Activated CD4-positive, alpha-beta T cell treated with anti-CD3 and anti-CD28 coated beads, Interleukin-2, amount 10 ng/mL, durations not matched to agents 24 days and 14 days (primary cell): ENCODE measurements at places on chromosomes 16 and 17. TPM values are rescaled to one million over a fixed set of nuclear protein-coding genes. Genes with fewer than 3 reads are reported as not detected.

Gene MT3
- total RNA-seq: 5.9 and 9.3 TPM in 2 replicates

Gene ELMO3
- total RNA-seq: 8.2 and 8.7 TPM in 2 replicates

Gene DOC2A
- total RNA-seq: 2.7 and 3.2 TPM in 2 replicates

Gene GLG1
- 64.1 and 64.7 TPM in 2 replicates for total RNA-seq

Gene MRPL45
- 42.9 and 45.5 TPM in 2 replicates for total RNA-seq

Gene KRTAP2-2
- total RNA-seq: not detected in 2 replicates

DNA sequence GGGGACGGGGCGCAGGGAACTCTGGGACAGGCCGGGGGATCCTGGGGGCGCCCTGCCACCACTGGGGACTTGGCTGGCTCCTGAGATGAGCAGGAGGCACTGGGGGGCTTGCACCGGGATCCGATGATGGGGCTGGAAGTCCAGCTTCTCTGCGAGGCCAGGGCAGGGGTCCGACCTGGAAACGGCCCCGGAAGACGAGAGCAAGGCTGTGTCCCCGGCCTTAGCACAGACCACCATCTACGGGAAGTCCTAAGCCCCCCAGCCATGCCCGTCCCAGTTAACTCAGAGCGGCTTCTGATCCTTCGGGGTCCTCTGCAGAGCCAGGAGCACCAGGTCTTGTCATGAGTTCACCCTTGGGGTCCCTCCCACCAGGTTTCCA lies 573 bp downstream of the CDT1 start:
- peak; percentile 68 for DNase-seq

DNA sequence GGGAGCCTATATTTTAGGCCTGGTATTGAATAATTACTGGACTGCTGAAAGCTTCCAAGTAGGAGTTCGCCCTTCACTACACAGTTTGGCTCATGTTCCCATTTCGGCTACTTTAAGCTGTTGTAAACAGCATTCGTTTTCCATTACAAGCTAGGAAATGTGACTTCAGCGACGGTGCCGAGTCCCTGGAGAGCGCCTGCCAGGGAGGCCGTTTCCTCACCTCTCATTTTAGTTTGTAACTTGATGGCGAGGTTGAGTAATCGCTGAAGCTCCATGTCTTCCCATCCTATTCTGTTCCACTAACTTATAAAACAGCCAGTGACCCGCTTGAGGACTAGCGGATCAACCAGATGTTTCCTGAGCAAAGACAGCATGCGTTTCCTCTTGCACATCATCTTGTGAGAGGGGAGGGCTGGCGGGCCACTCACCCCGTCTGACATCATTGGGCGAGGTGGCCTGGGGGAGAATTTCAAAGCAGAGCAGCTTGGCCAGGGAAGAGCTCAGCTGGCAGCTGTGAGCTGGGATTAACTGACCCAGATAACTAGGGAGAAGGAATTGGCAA lies 32.9 kb downstream of the PCTP start:
- no peak for DNase-seq

DNA sequence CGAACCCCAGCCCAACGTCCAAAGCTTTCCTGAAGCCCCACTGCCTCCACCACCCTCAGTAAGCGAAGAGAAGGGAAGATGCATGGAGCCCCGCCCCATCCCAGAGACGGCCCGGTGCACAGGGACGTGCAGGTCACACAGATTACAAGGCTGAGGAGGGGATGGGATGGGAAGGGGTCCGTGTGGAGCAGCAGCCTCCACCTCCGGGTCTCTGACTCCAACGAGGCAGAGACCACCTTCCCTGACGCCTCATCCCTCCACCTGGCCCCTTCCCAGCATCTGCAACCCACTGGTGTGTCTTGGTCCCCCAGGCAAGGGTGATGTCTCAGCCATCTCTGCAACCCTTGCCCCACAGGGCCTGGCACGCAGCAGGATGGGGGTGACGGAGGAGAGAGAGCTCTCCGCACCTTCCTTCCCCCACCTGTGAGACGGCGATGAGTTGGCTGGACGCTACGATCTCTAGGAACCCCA lies 58.5 kb downstream of the TBC1D16 start:
- DNase-seq: no peak

GRCh38 chr16:63037761-63038396 lies 1001.6 kb upstream of the CDH8 start:
- DNase-seq: no peak

DNA sequence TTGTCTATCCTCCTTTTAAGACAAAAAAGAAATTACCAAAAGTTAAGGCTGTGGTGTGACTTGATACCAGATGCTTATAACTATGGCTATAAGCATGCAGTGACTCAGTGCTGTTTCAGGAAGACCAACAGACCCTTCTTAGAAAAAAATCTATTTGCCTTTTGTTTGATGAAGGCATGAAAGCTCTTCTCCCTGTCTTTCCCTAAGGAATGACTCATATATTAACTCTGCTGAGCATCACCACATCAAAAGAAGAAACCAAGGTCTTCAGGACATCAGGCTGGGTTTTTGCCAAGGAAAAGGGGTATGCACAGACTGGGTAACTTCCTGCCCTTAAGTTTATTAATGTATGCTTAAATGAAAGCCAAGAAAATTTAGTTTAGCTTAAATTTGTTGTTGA lies 47.1 kb downstream of the VMP1 start:
- DNase-seq: peak; percentile 73

GRCh38 chr17:48045316-48046001 lies 2.7 kb upstream of the NFE2L1 start:
- no peak for DNase-seq

GRCh38 chr16:69270395-69270794 lies 40.8 kb upstream of the VPS4A start:
- DNase-seq: no peak

GRCh38 chr17:82330322-82331239 lies 3.0 kb downstream of the SECTM1 start:
- DNase-seq: no peak

- no peak for DNase-seq
Observed at GRCh38 chr17:58219789-58220183, 731 bp upstream of the MKS1 start.

DNA sequence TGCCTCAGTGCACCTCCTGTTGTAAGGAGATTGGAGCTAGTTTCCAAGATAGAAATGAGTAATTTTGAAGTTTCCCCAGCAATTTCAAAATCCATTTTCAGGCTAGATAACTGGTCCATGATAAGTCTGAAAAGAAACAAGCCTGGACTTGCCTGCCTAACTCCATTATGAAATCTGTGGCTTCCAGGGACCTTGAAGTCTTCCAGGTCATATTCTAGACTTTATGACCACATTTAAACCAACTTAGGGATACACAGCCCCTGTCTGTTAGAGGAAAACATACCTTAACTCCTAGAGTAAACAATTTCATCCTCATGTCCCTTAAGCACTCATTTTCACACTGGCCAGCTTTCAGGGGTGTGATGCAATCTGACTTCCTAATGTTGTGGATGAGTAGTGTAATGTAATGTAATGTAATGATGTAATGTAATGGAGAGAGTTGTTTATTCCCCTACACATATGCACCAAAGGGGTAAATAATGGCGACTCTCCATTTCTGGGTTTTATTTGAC lies 96.7 kb upstream of the FAM20A start:
- no peak for DNase-seq

DNA sequence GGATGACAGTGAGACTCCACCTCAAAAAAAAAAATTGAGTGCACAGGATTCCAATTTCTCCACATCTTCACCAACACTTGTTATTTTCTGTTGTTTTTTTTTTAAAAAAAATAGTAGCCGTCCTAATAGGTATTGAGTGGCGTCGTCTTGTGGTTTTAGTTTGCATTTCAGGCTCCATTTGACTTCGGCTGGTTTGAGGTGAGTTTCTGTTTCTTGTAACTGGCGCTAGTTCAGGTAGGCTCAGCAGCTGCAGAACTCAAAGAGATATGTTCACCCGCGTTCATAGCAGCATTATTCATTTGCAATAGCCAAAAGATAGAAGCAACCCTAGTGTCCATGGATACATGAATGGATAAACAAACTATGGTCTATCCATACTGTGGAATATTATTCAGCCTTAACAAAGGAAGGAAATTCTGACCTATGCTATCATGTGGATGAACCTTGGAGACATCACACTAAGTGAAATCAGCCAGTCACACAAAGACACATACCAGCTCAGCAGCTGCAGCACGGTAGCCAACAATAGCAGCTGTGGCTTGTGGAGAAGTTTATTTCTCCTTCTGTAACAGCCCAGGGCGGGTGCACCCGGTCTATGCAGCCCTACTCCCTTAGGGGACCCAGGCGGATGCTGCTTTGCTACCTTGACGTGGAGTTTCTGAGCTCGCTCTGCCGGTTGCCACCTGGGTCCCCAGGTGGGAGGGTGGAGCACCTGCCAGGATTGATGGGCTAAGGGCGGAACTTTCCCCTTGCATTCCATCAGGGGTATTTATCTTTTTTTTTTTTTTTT lies 44.9 kb downstream of the TMEM235 start:
- DNase-seq: peak; percentile 67

DNA sequence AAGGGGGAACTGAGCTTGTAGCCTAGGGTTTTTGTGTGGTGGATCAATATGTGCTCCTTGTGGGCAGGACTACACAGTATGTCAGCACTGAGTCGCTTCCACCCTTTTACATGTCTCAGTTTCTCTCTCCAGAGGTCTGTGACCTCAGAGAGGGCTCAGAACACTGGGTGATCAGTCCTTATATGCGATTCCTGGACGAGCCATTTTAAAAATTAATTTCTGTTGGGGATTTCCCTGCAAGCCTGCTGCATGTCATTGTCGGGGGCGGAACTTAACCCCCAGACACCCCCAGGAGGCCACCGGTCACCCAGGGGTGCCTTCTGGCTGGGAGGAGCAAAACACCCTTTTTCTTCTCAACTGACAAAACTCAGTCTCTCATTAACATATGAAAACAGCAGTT lies 14.1 kb downstream of the DHRS7B start:
- DNase-seq: no peak

DNA sequence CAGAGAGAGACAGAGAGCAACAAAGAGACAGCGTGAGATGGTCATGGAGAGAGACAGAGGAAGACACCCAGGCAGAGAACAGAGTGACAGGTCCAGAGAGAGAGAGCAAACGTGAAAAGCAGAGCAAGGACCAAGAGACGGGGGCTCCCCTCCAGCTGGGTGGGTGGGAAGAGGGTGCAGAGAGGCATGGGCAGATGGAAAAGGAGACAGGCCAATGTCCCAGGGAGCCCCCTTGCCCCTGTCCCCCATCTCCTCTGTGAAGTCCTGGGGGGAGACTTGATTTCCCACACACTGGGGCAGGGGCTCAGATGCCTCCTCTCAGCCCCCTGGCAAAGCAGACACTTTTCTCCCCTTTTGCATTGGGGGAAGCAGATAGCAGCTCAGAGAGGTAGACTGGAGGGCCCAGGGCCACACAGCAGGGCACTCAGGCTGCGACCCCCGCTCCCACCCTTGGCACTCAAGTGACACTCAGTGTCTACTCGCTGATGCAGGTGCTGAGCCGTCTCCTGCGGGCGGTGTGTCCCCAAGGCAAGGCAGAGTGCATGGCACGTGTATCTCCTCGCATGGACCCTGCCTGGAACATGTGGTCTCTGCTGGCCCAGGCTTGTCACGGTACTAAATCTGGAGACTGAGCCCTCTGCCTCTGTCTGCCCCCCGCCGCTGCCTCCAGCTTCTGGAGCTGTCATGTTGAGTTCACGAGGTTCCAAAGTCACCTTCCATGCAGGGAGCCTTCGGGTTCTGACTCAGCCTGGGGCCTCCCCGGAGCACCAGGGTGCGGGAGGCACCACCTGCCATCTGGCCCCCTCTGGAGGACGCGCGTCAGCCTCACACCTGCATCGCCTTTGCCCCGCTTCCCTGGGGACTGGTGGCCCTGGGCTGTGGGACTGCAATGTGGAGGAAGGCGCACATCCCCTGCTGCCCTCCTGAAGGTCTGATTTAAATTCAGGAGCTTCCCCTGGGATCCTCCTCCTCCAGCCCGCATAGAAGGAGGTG lies 215.9 kb upstream of the GSE1 start:
- DNase-seq: no peak

DNA sequence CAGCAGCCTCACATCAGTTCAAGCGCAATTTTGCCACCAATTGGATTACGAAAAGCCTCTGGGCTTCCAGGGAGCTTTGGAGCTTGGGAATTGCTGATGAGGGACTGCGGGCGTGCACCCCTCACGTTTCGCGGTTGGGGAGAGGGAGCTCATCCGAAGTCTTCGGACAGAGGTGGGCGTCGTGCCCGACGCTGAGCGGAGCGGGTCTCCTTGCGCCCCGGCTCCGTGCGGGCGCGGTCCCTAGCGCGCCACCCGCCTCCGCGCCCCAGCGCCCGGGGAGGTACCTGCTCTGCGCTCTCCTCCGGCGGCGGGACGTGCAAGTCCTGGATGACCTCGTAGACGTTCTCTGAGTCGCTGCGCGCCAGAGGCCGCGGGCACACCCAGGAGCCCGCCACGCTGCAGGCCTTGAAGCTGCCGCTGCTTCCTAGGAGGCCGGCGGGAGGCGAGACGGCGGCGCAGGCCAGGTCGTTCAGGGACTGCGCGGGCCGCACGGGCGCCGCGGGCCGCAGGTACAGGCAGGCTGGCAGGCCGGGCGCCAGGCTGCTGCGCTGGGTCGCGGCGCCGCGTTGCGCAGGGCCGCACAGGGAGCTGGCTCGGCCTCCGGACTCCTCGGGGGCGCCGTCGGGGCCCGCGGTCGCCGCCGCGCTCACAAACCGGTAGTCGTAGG lies 3.2 kb downstream of the ARHGAP27 start:
- DNase-seq: no peak

- DNase-seq: no peak
Observed at GRCh38 chr17:13587487-13588338, 14.0 kb downstream of the HS3ST3A1 start.

GRCh38 chr16:65665586-65665985 lies 543.7 kb upstream of the CDH11 start:
- DNase-seq: no peak

GRCh38 chr16:9134739-9135138 lies 43.3 kb downstream of the HAPSTR1 start:
- DNase-seq: peak; percentile 89
